ENCODE measurements at places on chromosomes 11 and 22. TPM values are rescaled to one million over a fixed set of nuclear protein-coding genes. Genes with fewer than 3 reads are reported as not detected.

GRM5 gene
- total RNA-seq: not detected

HEPHL1 gene
- total RNA-seq: not detected

DRG1 gene
- total RNA-seq: 93.2 TPM

OR52A1 gene
- not detected for total RNA-seq

CTSW gene
- not detected for total RNA-seq

GUCY1A2 gene
- 2.5 TPM for total RNA-seq

FGF19 gene
- 0.12 TPM for total RNA-seq

CLP1 gene
- total RNA-seq: 11.0 TPM

LUZP2 gene
- 0.32 TPM for total RNA-seq

TPBGL gene
- not detected for total RNA-seq

CLCF1 gene
- total RNA-seq: 4.9 TPM

KRTAP5-2 gene
- total RNA-seq: not detected

MICALL1 gene
- 6.3 TPM for total RNA-seq

FXYD6 gene
- not detected for total RNA-seq

CYP2D6 gene
- total RNA-seq: 0.59 TPM

ARHGAP20 gene
- not detected for total RNA-seq

SYT13 gene
- not detected for total RNA-seq

DENND5A gene
- 36.5 TPM for total RNA-seq

HTR3A gene
- total RNA-seq: not detected

KCNK7 gene
- not detected for total RNA-seq

MS4A6A gene
- not detected for total RNA-seq

ARVCF gene
- 0.84 TPM for total RNA-seq

TLCD5 gene
- total RNA-seq: 9.3 TPM

MFNG gene
- total RNA-seq: not detected

SNX32 gene
- total RNA-seq: not detected

SLC25A45 gene
- total RNA-seq: 4.0 TPM

RFPL2 gene
- total RNA-seq: 0.63 TPM

UBQLN3 gene
- total RNA-seq: not detected

OR8G5 gene
- total RNA-seq: not detected

C1QTNF6 gene
- total RNA-seq: 2.7 TPM

OR2AT4 gene
- total RNA-seq: not detected

PDGFB gene
- total RNA-seq: not detected

CAPN5 gene
- total RNA-seq: 0.58 TPM

HBE1 gene
- 0.29 TPM for total RNA-seq

HIRA gene
- 10.7 TPM for total RNA-seq

CRYBB3 gene
- not detected for total RNA-seq

KRTAP5-5 gene
- not detected for total RNA-seq

RAB3IL1 gene
- total RNA-seq: 4.6 TPM

GGTLC2 gene
- total RNA-seq: not detected

TEAD1 gene
- total RNA-seq: 136 TPM

ARHGAP8 gene
- 0.35 TPM for total RNA-seq

CDC42EP1 gene
- total RNA-seq: 43.7 TPM

CLMP gene
- 9.4 TPM for total RNA-seq

OR4A16 gene
- not detected for total RNA-seq

CAVIN3 gene
- total RNA-seq: 9.8 TPM

PKP3 gene
- 27.0 TPM for total RNA-seq

GAS2 gene
- total RNA-seq: 0.77 TPM
